ENCODE measurements at places on chromosomes 16 and 17.

DNA sequence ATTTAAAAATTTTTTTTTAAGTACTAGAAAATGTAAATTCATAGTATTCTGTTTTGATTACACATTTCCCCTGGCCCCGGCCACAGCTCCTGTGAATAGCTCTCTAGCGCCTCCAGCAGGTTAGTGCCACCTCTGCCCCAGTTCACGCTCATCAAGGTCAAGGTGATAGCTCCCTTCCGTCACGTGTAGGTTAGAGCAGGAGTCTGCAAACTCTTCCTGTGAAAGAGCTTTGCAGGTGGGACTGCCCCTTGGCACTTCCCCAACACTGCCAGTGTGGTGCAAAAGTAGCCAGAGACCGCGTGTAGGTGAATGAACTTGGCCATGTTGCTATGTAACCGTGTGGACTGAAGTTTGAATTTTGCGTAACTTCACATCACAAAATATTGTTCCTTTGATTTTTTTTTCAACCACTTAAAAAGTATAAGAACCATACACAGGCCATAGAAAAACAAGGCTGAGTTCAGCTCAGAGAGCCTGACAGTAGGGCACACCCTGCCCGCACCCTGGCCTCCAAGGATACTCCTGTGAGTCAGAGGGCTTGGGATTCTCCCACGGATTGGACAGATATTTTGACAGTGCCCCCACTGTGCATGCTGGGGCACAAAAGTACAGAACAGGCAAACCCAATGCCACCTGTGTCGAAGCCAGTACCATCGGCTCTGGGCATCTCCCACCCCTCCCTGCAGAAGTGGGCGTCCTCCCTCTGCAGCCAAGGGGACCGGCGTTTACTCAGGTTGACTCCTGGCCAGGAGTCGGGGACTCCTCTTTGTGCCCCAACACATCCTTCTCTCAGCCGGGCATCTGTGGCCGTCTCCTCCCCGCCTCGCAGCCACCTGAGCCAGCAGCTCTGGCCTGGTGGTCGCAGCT, 92.0 kb upstream of the CHMP6 start:
- DNase-seq, result no peak

DNA sequence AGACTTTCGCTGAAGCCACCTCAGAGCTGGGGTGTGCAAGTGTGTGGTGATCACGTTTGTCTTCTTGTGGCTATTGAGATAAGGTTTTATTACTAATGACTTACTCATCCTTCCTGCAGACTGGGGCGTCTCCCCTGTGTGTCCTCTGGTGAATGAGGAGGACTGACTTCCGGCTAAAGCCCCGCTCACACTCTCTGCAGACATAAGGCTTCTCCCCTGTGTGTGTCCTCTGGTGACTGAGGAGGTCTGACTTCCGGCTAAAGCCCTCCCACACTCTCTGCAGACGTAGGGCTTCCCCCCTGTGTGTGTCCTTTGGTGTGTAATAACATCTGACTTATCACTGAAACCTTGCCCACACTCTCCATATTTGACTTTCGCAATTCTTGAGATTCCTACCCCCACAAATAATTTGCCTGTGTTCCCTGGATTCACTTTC, 19.4 kb downstream of the PRDM7 start:
- no peak for DNase-seq

- DNase-seq, result no peak
Observed at GRCh38 chr17:41528959-41529353, 848 bp upstream of the KRT19 start.

DNA sequence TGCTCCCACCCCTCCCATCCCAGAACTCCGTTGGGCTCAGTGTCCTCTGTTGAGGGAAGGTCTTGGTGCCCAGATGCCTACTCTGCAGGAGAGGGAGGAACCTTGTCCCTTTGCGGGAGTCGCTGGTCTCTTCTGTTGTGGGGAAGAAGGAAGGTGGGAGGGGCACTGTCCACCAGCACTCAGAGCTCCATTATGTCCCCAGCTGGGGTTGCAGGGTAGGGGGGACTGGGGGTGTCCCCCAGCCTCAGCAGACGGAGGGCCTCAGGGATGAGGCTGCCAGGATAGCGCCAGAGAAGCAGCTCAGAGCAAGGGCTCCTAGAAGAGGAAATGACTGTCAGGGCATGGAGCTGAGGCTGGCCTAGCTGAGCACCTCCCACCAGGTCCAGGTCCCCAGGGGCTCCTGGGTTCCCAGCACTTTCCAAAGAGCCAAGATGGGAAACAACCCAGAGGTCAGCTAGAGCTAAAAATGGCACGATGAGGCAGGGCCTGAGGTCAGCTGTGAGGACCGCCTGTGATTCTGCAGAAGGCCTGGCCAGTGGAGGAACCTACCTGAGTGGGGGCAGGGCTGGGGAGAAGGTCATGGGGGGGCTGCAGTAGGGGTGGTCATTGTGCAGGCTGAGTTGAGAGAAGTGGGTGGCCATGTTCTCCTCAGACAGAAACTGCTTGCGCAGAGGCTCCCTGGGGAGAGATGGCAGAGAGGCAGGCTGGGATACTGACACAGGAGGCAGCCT, 893 bp downstream of the HCFC1R1 start:
- DNase-seq, result no peak

- no peak for DNase-seq
Observed at GRCh38 chr17:42997390-42997983, 732 bp upstream of the RPL27 start.

- no peak for DNase-seq
Observed at GRCh38 chr16:57377080-57377841, 5.0 kb downstream of the CX3CL1 start.

- DNase-seq, result no peak
Observed at GRCh38 chr17:63685041-63685440, 14.9 kb downstream of the LIMD2 start.

DNA sequence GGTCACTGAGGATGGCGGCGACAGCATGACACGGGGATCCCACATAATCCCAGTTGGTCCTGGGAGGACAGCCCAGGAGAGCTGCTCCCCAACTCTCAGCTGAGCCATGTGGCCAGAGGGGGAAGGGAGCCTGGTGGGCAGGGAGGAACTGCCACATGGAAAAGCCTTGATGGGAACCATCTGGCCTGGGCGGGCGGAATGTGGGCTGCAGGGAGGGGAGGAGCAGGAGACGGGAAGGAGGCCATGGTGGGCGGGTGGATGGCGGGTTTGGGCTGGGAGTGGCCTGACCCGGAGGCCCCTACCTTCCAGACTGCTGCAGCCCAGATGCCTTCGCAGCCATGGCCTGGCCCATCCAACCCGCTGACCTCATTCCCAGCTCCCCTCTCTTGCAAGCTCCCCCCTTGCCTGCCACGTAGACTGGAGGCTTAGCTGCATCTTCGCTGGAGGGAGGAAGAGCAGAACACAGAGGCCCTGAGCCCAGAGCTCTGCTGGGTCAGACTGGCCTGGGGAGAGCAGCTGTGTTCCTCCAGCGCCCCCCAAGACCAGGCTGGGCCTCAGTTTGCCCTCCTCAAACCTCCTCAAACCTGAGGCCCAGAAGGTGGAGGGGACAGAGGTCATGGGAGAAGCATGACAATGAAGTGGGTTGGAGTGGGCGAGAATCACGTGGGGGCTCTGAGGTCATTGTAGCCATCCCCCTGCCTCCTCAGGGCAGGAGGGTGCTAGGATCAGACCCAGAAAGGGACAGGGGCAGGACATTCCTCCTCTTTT, 8.2 kb upstream of the COL1A1 start:
- no peak for DNase-seq
